ENCODE measurements at places on chromosomes 1 and 21. TPM values are rescaled to one million over a fixed set of nuclear protein-coding genes. Genes with fewer than 3 reads are reported as not detected.
A peak's percentile ranks its signal among the peaks of the same experiment; 100 is the strongest.

The SLFNL1 gene
- 4.1 TPM for total RNA-seq

The CR1 gene
- total RNA-seq, result 14.3 TPM

DNA sequence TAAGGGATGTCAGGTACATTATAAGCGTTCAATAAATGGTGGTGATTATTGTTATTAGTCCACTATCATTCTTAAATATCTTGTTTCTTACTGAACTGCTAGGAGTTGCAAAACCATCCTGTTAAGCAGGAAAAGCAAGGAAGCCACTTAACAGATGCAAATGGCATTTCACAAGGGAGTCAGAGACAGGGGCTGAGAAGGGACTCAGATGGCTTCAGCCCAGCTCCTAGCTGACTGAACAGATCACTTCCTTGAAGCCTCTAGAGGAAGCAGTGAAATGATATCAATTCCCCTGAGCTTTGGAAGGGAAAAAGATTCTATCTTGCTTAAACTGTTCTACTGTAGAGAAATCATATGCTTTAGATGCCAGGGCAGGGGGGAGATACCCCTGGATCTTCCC, 151.5 kb downstream of the ST6GALNAC5 start:
- peak; percentile 53 for DNase-seq

DNA sequence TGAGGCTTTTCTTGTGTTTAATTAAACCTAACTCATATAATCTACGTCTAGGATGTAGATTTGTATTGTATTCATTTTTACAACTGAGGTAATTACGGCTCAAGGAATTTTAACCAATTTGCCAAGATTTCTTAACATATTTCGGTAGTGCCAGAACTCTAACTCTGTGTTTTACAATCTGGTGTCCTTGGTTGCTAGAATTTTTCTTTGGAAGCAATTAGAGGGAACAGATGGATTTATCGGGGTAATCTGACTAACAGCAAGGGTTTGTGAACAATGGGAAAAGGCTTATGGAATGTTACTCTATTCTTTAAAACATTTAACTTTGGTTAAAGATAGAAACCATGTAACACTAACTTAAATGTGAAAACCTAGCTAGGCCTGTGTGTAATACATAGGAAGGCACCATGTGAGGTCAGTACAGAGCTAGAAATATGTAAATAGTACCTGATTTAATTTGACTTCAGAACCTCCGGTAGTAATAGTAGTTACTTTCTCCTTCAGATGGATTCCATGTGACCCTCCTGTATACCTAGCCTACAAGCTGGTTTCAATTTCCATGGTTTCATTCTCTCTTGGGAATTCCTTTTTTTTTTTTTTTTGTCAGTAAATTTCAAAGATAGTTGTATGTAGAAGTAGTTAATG, 1.2 kb downstream of the MTF2 start:
- DNase-seq, result no peak

DNA sequence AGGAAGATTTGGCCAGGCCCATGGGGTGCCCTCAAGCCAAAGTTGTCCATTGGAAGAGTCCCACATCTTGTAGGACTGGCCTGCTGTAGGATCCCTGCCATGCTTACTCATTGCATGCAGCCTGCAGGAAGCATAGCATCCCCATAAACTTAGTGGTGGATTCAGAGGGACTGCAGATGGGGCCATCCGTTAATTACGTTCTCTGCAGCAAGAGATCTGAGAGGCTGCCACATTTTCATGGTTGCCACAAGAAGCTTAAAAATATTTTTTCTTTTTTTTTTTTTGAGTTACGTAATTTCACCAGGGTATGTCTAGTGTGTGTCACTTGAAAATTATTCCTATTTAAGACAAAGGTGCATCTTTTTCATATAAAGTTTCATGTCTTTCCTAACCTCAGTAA, 329.7 kb upstream of the USP24 start:
- DNase-seq, result no peak

DNA sequence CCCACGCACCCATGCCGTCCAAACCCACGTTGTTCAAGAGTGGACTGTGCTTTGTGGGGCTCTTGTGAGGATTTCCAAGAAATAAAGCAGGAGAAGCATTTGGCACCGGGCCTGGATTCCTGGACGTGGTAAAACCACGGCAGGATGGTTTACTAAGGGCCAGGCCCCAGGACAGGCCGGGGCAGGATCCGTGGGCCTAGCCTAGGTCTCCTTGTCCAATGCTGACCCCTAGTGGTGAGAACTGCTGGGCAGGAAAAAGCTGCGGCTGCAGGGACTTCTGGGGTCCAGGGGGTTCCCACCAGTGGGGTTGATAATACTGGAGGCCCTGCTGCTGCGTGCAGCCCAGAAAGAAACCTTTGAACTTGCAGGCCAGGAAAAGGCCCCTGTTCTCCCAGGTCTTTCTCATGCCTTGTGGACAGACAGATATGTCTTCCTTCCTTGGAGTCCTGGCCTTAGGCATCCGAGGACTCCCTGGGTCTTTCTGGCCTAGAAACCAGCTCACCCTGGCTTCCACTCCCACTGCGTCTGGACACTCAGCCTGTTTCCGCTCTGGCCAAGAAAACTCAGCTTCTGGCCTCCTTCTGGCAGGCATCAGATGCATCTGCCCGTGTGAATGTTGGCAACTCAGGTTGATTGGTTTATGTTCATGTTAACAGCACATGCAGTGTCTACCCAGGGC, 106.9 kb upstream of the TMEM51 start:
- DNase-seq, result no peak

The LDLRAD1 gene
- 3.4 TPM for total RNA-seq

GRCh38 chr21:38985568-38986378, 180.0 kb downstream of the ETS2 start:
- DNase-seq, result no peak

The PLA2G4A gene
- 2.1 TPM for total RNA-seq

The PTAFR gene
- 27.2 TPM for total RNA-seq

DNA sequence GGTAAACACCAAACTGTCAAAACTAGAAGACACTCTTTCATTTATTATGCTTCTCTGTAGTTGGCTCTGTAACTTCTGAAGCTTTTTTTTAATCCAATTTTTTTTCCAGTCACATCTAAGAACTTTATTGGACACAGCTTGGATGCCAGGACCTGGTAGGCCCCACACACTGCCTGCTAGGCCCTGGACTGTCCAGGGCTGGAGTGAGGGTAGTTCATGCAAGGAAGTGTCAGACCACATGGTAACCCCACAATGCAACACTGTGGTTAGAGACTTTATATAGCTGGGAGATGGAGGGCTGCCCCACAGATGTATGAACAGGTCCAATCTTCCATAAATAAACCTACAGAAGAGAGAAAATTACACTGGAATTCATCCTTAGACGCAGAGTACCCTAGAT, 7.1 kb downstream of the SLC2A1 start:
- no peak for DNase-seq

GRCh38 chr21:43467785-43468184, 40.9 kb upstream of the SIK1 start:
- no peak for DNase-seq

Measured in upper lobe of left lung (tissue), 6 donors.